PC-9 (cell line): ENCODE measurements at places on chromosomes 6 and 20. TPM values are rescaled to one million over a fixed set of nuclear protein-coding genes. Genes with fewer than 3 reads are reported as not detected.

Gene EIF2S2
- total RNA-seq = 129 and 162 TPM in 2 replicates

GRCh38 chr20:6525447-6526303 is 241.8 kb upstream of the BMP2 start:
- no peak for DNase-seq

DNA sequence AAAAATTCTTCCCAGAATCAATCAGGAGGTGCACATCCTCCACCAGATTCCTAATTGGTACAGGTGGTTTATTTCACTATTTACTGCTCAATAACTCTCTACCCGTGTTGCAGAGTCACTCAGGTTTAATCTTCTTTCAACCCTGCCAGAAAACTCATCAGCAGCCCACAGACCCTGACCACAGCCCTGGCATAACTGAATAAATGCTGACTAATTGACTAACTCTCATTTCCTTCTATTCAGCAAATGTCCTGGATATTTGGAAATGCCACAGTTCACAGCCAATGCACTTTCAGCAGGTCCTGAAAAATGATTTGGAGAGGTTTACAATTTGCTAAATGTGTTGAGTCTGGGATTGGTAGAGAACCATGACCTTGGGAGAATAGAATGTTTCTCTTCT is 62.3 kb downstream of the TRMT6 start:
- DNase-seq = no peak

- peak; percentile 96 for DNase-seq
Observed at GRCh38 chr6:56852260-56853010, 102.5 kb upstream of the BEND6 start.

DNA sequence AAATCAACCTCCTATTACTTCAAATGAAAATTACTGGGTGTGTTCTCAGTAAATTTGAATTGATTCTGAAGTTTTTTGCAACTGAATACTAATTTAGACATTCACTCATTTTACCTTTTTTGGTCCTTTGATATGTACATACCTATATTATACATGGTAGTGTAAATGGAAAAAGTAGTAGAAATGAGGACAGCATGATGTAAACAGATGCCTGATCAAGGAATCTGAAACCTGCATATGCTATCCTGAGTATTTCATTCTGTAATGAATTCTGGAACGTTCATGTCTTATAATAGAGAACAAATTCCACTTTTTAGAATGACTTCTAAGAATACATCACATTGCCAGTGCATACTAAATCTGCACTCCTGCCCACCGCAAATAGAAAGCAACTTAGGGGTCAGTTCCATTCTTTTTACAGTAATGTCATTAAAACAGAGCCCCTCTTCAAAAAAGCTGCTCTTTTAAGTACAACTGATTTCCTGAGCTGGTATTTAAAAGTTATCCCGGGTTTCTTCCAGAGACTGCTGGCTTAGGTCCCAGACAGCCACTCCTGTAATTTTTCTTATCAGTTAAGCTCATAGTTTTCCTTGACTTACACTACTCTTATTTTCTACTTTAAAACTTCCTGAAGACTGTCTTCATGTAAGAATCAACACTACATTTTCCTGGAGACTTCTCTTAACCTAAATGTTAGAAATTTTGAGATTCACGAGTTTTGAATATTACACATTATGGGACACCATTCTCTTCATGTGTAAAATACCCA is 48.4 kb downstream of the MAP3K7 start:
- no peak for DNase-seq

Gene PFDN6
- 51.5 and 57.2 TPM in 2 replicates for total RNA-seq

DNA sequence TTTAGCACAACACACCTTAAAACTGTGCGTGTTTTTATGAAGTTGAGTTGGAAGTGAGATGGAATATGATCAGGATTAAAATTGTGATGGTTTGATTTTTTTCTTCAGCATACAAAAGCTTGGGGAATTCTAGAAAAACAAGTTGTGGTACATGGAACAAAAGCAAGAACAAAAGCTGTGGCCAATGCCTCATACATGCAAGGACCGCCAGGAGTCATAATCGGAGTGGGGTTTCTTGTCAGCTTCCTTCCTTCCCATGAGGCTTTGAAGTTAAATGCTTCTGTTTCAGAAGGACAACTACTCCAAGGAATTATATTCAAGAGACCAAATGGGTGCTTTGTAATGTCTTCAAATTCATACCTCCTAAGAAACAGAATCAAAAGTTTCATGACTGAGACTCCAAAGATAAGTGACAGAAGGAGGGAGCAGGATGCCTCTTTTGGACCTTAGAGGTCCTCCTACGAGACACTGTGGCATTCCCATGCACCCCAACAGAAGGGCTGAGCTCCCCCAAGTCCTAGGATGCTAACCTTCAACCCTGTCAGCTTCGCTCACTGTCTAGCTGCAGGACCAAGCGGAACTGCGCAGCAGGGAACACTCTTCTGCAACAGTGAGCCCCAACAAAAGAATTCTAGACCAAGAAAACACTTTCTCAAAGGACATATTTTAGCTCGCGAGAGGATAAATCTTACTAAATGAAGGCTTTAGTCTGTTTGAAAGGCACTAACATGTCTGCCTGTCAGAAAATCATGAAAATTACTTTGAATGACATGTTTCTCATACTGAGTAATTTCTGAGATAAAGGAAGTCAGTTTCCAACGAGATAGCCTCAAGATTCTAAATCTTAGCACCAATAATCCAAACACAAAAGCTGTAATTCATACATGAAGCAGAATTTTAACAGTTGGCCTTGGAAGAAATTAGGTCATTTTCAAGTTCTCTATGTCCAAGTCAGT is 108.5 kb upstream of the NHSL1 start:
- no peak for DNase-seq

DNA sequence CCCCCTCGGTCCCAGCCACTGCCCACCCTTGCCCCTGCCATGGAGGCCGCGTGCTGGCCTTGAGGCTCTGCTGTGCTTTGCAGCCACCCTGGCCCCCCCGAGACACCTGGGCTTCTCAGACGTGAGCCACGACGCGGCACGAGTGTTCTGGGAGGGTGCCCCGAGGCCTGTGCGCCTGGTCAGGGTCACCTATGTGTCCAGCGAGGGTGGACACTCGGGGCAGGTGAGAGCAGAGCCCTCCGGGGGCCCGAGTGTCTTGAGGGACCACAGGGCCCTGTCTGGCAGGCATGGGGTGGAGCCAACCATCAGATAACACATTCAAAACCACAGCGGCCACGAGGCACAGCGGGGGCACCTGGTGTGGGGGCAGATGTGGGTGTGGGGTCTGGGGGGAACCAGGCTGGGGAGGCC is 18.9 kb downstream of the COL20A1 start:
- no peak for DNase-seq

DNA sequence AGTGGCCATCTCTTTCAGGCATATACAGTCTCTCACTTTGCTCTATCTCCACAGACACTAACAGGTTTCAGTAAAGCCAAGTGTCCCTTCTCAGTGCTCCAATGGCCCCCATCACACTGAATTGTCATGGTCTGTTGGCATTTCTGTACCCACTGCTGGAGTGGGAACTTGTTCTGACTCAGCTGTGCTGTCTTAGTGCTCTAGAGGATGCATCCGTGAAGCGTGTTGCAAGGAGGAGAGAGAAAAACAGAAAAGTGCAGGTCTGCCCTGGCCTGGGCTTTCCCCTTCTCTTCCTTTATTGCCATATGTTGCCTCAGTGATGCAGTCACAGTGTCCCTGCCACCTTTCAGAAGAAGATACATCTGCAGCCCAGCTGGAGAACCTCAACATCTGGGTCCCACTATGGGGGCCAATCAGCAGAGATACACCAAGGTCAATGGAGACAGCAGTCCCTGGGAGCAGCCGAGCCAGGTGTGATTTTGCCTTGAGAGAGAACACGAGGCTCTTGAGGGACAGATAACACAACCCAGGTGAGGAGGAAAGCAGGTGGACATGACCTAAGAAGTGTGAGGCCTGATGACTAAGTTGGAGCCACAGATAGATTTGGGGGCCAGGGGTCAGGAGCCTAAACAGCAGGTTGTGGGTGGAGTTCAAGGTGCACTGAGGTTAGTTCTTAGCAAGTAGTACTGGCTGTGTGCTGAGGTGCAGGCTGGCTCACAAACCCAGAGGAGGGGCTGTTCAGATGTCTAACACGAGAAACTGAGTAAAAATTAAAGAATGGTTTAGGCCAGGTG is 5.6 kb upstream of the PLCG1 start:
- no peak for DNase-seq

DNA sequence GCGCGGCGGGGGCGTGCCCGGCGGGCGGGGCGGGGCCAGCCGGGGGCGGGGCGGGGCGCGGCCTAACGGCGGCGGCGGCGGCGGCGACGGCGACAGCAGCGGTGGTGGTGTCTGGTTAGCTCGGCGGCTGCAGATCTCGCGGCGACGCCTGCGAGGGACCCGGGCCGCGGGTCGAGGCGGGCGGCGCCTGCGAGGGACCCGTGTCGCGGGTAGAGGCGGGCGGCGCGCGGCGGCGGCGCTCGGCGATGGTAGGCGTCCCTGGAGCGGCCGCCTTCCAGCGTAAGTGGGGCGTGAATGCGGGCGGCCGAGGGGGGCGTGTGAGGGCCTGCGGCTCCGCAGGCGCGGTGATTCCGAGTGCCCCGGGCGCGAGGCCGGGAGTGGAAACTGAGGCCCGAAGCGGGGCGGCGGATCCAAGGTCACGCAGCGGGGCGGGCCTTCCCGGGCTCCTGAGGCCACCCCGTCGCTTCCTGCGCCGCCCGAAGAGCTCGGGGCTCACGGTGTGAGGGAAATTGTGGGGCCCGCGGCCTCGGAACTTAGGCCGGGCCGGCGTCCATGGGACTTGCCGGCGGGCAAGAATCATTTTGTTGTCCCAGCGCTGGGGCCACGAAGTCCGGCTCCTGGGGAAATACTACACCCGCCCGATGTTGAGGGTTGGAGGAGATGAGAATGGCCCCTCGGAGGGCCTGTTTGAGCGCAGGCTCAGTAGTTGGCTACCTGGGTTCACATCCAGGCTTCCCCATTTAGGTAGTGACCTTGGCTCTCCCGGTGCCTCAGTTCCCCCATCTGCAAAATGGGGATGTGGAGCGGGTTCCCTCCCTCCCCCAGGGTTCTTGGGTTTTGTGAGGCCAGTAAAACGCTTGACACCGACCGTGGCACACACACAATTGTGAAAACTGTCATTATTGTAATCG is at the start of gene CBFA2T2:
CBFA2T2 (plus strand) TSS at position 74 of the 911 bp plus-strand sequence; CDS start at position 246, 172 bp downstream.
- no peak for DNase-seq

DNA sequence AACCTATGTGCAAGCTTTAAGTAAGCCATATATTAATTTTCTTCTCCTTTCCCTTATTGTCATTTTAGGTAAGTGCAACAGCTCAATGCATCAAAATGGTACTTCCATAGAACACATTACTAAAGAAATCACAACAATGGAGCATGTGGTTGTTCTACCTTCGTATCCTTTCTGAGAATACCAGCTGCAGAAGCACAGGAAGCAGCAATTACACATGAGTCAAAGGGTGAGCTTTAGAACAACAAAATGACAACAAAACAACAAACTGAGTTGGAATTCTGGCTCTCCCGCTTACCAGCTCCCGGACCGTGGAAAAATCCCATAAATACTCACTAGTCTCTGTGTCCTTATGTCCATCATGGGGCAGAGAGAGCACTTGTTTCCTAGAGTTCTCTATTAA is 108.9 kb downstream of the BCAS1 start:
- no peak for DNase-seq

Gene SLA2
- total RNA-seq = not detected in 2 replicates
